ENCODE measurements at places on chromosomes 3 and 15.

DNA sequence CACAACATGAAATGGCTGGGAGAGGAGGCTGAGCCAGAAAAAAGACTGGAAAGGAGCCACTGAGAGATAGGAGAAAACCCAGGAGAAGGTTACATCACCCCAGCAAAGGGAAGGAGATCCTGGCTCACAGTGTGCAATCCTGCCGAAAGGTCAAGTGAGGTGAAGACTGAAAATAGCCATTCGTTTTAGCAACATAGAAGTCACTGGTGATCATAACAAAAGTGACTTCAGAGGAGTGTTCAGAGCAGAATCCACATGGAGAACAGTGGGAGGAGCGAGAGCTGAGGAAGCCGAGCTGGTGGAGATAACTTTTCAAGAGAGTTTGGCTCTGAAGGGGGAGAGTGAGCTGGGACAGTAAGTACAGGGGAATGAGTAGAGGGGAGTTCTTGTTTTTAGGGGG lies 5.4 kb upstream of the HEG1 start:
- DNase-seq: no peak

DNA sequence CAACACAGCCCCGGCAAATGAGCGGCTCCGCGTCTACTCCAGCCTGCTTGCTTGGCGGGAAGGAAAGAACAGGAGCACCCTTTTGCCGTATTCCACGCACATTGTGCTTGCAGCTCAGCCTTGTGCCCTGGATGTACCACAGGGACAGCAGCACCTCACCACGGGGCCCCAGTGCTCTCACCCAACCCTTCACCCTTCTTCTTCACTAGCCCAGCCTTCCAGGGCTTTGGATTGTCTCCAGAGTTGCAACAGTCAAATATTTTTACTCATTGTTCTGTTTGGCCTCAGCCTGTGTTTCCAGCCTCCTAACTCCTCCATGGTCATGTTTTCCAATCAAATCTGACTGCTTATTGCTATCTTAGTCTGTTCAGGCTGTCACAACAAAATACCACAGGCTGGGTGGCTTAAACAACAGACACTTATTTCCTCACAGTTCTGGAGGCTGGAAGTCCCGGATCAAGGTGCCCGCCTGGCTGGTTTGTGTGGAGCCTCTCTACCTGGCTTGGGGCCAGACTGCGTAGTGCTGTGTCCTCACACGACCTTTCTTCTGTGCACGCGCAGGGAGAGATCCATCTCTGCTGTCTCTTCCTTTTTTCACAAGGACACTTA lies 79.2 kb upstream of the ABHD17C start:
- DNase-seq: no peak

GRCh38 chr15:68651916-68652525 lies 73.2 kb downstream of the CORO2B start:
- DNase-seq: no peak

DNA sequence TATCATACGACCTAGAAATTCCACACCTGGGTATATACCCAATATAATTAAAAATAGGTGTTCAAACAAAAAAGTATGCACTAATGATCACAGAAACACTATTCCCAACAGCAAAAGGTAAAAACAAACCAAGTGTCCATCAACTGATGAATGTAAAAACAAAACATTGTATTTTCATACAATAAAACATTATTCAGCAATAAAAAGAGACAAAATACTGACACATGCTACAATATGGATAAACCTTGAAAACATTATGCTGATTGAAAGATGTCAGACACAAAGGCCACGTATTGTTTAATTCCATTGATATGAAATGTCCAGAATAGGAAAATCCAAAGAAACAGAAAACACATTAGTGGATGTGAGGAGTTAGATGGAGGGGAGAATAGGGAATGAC lies 71.0 kb downstream of the RPL22L1 start:
- no peak for DNase-seq

- DNase-seq: no peak
Measured at GRCh38 chr15:87123676-87124382, 1044.2 kb downstream of the AGBL1 start.

DNA sequence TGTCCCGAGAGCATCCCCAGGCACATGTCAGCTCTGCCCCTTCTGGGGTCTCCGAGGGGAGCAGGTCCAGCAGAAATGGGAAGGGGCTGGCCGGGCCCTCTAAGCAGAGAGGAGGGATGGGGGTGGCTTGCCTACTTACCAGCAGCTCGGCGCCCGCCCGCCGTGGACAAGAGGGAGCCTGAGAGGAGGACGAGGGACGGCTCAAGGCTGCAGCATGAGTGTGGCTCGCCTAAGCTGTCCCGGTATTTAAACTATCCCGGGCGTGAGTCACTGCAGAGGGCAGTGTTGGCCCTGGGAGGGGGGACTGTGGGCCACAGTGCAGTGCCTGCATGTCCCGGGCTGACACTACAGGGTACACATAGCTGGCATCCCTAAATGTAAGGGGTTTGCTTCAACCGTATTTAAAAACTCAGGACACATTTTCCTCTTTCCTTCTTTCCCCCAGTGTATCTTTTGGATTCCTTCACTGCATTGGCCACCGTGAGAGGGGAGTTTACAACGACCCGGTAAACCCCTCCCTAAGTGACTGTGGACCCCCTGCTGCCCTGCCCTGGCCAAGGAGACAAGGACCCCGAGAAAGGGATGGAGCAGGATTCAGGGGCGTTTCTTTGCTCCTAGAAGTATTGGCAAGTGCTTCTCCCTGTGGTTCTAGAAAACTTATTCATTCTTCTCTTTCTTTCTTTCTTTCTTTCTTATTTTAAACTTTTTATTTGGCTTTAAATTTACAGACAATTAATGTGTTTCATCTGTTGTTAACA lies at the start of gene LRRC15:
Gene LRRC15, minus strand, starts transcription at position 222 of the 758 bp plus-strand sequence. CDS start 8,700 bp downstream, outside the sequence.
- DNase-seq: peak; percentile 8

DNA sequence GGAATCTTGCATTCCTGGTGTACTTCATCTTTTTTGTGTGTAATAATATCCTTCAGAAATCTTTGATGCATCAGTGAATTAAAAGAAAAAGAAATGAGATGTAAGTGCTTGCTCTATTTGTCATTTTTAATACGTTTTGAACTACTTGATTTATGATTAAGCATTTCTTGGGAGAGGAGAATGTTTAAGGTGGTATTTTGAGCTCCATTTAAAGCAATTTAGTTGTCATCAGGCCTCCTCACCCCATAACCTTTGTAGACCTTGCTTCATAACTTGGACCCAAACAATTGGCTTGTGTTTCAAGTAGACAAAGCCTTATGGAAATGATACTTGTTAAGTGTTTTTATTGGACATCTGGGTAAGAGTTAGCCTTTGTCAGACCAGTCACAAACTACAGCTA lies 87.1 kb upstream of the VEPH1 start:
- DNase-seq: no peak

- DNase-seq: no peak
Measured at GRCh38 chr3:180294282-180295027, 257.7 kb upstream of the PEX5L start.

GRCh38 chr15:66290518-66290917 lies 2.9 kb upstream of the DIS3L start:
- DNase-seq: peak; percentile 13

- DNase-seq: no peak
Measured at GRCh38 chr15:51283026-51283425, 55.4 kb downstream of the CYP19A1 start.

DNA sequence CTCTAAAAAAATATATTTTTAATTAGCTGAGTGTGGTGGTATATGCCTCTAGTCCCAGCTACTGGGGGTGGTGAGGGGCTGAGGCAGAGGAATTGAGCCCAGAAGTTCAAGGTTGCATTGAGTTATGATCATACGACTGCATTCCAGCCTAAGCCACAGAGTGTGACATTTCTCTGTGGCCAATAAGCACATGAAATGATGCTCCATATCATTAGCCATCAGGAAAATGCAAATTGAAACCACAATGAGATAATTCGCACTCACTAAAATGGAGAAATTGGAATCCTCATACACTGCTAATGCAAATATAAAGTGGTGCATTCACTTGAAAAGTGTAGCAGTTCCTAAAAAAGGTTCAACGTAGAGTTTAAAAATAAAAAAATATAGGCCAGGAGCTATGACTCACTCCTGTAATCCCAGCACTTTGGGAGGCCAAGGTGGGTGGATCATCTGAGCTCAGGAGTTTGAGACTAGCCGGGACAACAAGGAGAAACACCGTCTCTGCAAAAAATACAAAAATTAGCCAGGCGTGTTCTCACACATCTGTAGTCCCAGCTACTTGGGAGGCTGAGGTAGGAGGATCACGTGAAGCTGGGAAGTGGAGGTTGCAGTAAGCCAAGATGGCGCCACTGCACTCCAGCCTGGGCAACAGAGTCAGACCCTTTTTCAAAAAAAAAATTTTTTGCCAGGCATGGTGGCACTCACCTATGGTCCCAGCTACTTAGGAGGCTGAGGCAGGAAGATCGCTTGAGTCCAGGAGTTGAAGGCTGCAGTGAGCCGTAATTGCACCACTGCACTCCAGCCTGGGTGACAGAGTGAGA lies 35.2 kb downstream of the IFT122 start:
- DNase-seq: no peak

DNA sequence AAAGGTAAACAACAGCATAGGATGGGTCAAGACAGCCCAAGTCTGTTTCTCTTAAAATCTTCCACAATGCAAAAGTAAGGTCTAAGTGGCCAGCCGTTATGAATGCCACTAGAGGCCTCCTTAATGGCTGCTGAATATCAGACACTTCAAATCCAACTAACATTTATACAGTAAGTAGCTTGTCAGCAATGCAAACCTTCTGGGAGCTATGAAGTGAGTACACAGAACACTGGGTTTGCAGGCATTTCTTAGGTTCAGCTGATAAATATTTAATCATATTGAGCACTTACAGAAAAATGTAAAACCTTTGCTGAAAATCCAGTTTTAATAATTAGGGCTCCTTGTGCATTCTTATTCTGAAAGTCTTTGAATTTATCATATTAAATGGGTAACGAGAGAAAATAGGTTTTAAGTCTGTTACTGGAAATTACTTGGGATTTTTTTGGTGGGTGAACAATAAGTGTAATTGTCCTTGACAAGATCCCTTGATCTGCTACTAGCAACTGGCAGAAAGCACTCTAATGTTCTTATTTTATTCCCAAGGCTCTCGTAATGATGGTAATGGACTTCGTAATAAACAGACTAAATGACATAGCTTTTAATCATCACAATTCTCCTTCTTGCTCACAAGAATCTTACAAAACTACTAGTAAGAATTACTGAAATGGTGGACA lies 141.7 kb upstream of the GPR149 start:
- DNase-seq: no peak

DNA sequence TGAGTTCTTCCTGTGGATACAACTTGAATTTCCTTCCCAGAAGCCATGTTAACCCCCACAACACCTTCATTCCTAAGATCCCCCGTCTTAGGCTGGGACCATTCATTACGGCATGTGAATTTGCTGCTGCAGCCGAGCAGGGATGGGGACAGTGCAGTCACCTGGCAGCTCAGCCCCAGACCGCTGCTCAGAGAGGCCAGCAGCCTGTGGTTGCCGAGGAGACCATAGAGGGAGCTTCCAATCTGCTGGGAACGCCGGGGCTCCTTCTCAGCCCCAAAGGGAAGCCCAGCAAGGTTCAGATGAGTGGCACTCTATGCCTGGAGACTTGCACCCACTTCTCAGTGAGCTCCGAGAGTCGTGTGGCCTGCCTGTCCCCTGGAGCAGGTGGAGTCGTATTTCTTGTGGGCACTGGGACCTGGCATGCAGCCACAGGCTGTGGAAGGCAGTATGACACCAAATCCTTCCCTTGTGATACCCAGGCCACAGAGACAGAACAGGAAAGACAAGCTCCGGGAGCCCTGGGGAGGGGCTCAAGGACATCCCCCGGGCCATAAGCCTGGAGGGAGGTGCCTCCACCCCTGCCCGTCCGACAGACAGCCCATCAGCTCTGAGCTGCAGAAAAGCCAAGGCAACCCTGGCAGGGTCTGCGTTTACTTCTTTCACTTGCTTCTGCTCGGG lies 167.3 kb downstream of the FAM43A start:
- DNase-seq: no peak

- no peak for DNase-seq
Measured at GRCh38 chr3:150248116-150248887, 159.8 kb upstream of the TSC22D2 start.

DNA sequence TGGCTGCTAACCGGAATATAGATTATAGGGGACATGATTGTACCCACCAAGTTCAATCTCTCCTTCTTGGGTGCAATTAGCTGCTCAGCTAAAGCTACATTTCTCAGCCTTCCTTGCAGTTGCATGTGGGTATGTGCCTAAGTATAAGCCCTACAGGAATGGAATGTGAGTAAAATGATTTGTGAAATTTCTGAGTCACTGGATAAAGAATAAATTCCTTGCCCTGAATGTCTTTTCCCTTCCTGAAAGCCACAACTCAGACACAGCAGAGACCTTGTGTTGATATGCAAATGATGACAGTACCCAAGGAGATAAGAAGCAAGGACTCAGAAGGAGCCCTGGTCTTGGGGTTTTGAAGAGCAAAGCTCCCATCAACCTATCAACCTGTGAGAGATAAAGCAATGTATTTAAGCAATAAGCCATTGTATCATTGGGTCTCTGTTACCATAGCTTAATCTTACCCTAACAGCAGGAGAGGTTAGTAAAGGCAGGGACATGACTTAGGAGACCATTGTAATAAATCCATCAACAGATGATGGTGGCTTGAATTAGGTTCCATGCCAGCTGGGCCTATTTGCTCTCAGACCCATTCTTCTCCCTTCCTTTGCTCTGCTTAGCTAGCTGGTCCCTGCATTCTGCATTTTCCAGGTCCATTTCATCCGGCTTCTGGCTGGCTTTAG lies 25.6 kb upstream of the ZNF280D start:
- no peak for DNase-seq

DNA sequence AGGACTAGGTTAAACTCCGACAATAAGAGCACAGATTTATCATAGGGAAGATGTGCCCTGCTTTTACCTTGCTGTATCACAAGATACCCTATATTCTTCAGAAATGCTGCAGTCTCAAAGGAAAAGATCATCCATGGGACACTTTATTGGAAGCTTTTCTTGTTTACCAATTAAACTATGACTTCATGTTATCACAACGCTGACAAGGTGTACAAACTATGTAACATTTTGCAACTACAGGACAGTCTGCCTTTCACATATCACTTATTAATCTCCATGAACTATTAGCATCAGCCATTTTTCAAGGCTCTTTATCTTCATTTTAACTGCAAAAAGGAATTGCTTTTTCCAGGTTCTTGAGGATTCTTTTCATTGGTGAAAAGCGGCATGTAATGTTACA lies 34.0 kb downstream of the CBLB start:
- no peak for DNase-seq

DNA sequence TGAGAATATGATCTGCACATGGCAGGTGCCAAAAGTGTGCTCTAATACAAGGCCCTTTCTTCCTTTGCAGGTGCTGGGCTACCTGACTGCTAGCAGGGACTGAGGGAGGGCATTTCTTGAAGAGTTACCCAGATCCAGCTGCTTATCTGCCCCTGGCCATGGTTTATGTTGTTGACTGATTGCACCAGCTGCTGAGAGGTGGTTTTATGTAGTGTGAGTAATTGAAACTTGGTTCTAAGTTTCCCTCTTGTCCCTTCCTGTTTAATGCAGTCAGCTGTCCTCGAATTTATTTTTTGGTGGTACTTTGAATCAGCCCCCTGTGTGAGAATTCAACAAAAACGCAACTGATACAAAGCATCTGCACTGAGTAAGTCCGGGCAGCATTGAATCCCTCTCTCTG lies 288.3 kb upstream of the C2CD4B start:
- DNase-seq: no peak
